Vagina (tissue), 2 donors: ENCODE measurements at places on chromosomes 4 and X.

DNA sequence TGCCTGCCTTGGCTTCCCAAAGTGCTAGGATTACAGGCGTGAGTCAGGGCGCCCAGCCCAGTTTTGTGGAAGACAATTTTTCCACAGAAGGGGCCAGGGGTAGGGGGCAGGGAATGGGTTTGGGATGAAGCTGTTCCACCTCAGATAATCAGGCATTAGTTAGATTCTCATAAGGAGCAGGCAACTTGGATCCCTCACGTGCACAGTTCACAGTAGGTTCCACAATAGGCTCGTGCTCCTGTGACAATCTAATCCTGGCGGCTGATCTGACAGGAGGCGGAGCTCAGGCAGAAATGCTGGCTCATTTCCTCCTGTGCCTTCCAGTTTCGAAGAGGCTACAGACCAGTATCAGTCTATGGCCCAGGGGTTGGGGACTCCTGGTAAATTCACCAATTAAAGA lies 491.6 kb upstream of the AADAT start:
- DNase-seq = no peak

DNA sequence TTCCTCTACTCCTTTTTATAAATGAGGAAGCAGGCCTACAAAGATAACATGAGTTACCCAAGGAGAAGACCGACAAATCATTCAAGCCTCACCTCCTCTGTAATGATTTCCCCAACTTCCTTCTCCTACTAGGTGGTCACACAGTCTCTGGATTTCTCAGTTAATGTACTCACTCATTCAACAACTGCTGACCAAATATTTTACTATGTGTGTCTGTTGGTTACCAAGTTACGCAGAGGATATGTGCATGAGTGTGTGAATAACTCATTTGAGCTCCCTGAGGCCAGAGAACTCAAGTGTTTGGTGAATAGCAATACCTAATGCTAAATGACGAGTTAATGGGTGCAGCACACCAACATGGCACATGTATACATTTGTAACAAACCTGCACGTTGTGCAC lies 10.4 kb downstream of the CASK start:
- DNase-seq = no peak

- DNase-seq = no peak
These were observed 27.5 kb upstream of the SMS start for GRCh38 chrX:21912989-21913388.

DNA sequence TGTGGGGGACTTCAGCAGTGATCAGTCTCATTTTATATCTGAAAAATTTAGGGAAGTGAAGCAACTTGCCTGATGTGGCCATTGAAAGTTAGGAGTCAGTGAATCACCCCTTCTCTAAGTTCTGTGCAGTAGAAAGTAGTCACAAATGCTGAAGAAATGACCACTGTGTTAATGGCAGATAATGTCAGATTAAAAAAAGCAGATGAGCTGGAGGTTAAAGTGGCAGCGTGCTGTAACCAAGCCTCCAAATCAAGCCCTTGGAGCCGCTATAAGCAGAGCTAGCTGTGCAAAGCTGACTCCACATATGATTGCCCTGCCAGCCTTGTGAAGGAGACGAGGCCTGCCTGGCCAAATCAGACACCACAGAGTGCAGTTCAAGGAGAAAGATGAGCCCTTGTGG lies 39.2 kb upstream of the PDE5A start:
- no peak for DNase-seq

GRCh38 chr4:15652191-15652590 lies 3.0 kb downstream of the FBXL5 start:
- no peak for DNase-seq

GRCh38 chr4:47118192-47118929 lies 87.0 kb downstream of the GABRB1 start:
- no peak for DNase-seq

DNA sequence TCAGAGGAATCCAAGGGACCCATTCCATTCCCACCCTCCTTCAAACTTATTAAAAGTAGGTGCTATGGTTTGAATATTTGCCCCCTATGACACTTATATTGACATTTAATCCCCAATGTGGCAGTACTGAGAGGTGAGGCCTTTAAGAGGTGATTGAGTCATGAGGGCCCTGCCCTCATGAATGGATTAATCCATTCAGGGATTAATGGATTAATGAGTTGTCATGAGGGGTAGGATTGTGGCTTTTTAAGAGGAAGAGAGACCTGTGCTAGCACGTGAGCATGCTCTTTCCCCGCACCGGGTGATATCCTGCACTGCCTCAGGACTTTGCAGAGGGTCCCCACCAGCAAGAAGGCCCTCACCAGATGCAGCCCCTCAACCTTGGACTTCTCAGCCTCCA lies 50.1 kb downstream of the IRF2 start:
- no peak for DNase-seq

DNA sequence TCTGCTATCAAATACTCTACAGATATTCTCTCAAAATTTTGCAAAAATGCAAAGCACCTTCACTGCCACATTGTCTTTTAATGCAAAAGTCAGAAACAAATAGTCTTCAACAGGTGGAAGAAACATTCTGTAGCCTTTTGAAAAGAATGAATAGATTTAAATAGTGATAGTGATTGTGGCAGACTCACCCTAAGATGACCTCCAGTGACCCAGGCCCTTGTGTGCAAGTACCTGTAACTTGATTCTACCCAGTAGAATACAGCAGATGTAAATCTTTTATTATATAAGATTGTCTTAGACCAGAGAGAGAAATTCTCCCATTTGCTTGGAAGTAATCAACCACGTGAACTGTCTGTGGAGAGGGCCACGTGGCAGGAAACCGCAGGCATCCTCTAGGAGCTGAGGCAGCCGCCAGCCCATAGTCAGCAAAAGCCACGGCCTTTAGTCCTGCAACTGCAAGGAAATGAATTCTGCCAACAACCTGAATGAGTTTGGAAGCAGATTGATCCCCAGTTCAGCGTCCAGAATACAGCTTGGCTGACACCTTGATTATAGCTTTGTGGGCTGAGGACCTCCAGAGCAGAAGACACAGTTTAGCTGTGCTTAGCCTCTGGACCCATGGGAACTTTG lies 272.5 kb downstream of the ARHGAP10 start:
- no peak for DNase-seq

- DNase-seq = no peak
These were observed 10.0 kb upstream of the OPHN1 start for GRCh38 chrX:68443155-68443868.

DNA sequence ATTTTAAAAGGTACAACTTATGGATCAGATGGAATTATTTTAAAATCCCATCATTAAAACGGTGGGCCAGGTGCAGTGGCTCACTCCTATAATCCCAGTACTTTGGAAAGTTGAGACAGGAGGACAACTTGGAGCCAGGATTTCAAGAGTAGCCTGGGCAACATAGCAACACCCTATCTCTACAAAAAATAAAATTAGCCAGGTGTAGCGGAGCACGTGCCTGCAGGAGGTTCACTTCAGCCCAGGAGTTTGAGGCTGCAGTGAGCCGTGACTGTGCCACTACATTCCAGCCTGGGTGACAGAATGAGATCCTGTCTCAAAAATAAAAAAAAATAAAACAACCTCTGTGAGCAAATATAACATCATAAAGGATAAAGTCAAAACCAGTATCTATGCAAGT lies 11.4 kb downstream of the ADH5 start:
- no peak for DNase-seq

- DNase-seq = no peak
These were observed 169.4 kb downstream of the MGST2 start for GRCh38 chr4:139834981-139835391.

DNA sequence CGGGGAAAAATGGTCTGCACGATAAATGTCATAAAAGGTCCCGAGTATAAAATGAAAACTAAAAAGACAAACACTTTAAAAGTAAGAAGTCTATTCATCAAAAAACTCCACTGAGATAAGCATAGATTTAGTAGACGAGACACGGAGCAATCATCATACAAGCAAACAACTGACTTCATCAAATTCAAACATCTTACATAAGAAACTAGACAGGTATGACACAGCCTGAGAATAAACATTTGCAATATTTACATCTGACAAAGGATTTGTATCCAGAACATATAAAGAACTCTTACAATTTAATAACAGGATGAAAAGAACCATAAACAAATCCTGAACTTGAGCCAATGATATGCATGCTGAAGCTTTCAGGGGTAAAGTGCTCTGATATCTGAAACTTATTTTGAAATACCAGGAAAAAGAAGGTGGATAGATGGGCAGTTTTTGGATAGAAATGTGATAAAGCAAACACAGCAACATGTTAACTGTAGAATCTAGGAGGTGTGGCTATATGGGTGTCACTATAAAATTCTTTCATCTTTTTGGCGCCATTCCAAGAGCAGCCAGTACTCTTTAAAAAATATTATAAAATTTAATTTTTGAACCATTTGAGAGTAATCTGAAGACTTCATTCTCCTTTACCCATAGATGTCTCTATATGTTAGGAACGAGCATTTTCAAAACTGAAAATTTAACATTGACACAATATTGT lies 12.0 kb downstream of the MPP1 start:
- DNase-seq = no peak

DNA sequence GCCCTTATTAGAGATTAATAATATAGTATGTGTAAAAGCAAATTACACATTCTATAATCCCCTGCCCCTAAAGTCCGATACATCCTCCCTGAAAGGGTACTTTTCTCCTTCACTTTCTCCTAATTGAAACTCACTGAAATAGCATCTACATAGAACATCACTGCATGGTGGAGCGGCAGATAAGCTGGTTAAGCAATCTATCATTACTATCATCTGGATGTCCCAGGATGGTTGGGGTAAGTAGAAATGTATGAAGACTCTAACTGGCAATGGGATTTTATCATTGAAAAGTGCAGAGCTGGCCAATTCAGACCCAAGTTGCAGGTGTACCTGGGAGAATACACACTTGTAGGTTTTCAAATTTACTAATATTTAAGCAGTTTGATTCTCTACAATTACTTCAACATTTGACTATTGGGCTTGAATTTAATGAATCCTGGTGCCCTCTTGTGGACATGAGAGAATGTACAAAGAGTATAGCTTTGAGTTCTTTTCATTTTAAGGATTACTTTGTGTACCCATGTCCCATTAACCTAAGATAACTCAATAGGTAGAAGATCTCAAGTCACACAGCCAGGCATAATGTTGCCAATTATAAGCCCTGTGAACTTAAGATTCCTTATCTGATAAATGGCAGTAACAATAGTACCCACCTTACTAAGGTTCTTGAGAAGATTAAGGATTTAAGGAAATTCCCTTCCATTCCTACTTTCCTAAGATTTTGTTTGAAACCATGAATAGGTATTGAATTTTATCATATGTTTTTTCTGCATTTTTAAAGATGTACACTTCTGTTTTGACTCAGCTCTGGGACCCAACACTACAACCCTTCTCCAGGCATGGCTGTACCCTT lies 69.8 kb downstream of the SHROOM3 start:
- DNase-seq = no peak

DNA sequence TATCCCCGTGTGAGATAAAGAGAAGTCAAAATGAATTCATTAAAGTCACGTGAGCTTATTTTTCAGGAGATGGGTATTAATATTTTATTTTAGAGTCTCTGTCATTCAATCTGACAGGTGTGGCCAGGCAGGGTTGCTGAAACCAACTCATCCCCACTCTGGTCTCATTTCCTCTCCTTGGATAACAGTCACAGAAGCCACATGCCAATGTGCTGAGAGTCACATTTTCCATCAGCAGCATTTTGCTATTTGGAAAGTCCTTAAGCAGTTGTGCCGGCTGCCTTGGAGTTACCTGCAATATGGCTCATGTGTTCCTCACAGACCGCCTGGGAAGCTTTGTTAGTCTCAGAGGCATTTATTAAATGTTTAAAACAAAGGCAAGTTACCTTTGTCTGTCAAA lies 302.3 kb downstream of the DCHS2 start:
- DNase-seq = no peak

DNA sequence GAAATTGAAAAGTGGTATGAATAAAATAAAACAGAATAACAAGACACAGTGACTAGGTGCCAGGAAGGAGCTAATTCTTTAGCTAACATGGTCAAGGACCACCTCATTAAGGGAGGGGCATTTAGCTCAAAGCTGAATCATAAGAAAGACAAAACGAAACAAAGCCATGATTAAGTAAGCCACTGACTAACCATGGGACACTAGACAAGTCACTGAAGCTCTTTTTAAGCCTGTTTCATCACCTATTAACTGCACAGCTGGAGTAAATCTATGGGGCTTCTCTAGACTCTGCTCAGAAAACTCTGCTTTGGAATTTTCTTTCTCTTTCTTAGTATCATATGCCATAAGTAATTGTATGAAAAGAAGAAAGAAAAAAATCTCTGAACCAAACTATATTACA lies 49.8 kb upstream of the C1QTNF7 start:
- DNase-seq = no peak

- DNase-seq = no peak
These were observed 34.4 kb upstream of the BEND2 start for GRCh38 chrX:18255059-18255458.

GRCh38 chr4:41394481-41394894 lies 137.8 kb downstream of the UCHL1 start:
- DNase-seq = no peak

DNA sequence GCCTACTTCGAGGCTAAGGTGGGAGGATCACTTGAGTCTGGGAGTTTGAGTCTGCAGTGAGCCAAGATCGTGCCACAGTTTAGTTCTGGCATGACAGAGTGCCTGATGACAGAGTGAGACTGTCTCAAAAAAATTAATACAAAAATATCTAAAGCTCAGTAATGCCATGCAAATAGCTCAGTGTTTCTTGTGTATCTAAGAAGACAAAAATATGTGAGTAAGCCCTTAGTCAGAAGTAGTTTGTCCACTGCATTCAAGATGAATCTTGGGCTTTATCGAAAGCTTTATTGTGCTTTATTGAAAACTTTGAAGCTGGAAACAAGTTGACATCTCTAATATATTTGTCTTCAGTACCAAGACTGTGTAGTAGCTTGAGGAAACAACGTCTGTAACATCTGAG lies 115.9 kb downstream of the GPAT3 start:
- DNase-seq = no peak

DNA sequence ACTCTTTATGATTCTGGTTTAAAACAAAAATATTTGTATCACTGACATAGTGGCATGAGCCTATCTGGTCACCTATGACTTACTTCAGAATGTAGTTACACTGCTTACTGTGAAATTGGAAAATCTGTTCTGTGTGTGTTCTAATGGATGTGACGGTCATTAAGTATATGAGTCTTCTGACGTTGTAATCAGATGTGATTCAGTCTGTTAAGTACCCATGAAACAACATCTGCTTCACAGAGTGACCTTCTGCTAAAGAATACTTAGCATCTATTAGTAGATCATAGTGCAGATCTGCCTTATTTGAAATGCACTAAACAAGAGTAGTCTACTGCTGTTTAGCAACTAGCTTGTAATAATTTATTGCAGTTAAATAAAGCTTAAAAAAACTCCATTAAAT lies 317.1 kb downstream of the DCTD start:
- no peak for DNase-seq

DNA sequence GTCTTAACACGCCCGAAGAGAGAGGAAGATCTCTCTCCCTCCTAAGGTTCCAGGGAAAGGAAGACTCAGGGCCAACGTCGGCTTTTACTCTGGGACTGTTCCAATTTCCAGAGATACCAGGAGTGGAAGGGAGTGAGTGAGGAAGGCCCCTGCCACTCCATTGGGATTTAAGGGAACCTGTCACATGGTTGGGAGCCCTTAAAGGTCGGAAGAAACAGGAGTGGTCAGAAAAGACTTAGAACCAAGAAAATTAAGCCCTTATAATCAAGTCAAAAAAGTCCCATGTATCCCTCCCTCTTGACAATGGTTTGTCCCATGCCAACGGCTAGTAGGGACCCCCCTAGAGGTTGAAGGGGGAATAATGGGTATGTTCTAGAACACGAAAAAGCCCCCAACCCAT lies at the start of gene TEX13A:
TEX13A (minus strand) TSS at position 59 of the 400 bp plus-strand sequence. CDS start 297 bp downstream, outside the sequence.
- DNase-seq = no peak
